ENCODE measurements at places on chromosomes 16 and 17.

DNA sequence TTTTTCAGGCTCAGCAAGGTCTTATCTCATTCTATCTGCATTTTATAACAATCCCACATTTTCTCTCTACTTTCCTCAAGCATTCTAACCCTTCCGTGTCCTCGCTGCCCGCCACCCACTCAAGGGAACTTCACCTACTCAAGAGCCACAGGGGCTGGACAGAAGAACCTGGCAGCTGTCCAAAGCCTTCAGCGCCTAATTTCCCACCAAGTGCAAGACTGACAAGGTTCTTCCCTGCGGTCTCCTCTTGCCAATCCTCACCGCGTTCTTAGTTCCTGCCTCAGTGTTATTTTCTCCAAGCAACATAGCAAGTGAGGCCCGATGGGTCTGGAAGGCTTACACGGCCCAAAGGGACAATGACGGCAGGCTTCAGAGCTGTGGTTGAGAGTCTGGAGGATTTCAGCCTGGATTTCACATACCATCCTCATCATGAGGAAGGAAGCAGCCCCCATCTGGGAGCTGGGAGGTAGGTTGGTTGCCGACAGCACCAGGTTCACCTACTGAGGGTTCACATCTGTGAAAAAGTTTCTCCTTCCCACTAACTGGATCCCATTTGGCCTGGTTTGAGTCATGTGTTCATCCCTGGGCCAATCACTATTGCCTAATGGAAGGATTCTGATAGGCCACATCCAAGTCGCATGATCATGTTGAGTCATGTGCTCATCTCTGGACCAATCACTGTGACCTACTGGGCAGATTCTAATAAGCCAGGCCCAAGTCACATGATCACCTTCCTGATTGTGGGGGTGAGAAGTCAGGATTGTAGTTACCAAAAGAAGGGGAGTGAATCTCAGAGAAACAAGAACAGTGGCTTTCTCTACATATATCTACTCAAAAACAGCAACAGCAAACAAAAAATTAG is 108.2 kb downstream of the N4BP1 start:
- no peak for DNase-seq

DNA sequence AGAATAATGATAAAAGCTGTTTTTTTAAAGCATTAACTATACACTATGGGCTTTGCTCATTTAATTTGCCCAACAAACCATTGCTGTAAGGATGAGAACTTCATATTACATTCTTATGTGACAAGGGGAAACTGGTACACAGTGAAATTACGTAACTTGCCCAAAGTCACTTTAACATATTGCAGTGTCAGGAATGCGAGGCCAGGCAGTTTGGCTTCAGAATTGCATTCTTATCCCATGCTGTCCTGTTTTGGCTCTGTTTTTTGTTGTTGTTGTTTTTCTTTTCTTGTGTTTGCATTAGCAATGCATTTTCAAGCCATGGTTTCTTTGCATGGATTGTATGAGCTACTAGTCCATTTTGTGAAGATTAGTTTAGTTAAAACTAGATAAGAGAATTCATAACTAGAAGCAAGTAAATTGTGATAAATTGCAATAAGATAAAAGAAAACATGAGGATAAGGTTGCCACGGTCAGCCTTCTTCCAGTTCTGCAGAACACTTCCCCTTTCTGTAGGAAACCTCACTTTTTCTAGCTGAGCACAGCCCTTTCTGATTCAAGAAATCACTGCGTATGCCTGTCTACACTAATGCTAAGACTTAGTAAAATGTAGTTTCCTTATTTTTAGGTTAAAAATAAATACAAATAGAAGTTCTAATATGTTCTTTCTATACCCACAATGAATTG is 221.3 kb upstream of the KCNJ16 start:
- DNase-seq: no peak

GRCh38 chr17:64196601-64197000 is 66.5 kb downstream of the TEX2 start:
- no peak for DNase-seq

GRCh38 chr17:8366231-8366630 is 10.3 kb downstream of the KRABD2 start:
- no peak for DNase-seq

- no peak for DNase-seq
Measured at GRCh38 chr17:311119-311782, 41.4 kb downstream of the RPH3AL start.

DNA sequence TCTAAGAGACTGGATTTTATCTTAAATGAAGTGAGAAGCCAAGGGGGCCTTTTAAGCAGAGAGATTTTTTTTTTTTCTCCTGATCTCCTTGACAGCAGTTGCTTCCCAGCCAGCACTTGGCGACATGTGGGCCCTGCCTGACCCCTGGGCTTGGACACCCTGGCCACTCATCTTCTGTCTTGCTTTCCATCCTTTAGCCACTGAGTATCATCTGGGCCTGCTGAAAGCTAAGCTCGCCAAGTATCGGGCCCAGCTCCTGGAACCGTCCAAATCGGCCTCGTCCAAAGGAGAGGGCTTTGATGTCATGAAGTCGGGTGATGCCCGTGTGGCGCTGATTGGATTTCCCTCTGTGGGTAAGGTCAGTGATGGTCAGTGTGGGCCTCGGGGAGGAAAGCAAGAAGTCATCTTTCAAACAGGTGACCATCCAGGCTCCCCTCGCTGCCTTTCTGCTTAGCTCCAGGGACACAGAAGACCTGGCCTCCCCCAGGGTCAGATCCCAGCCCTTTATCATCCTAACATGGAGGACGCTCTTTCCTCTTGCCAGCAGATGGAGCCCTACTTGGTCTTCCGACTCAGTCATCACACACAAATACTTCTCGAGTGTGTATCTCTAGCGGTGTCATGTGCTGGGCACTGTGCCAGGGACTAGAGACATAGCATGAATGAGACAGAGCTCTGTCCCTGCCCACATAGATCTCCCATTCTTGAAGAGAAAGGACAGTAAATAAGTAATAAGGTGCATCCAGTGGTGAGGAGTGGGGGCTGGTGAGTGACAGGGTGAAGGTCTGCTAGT is 6.1 kb downstream of the DRG2 start:
- no peak for DNase-seq

GRCh38 chr17:39926588-39927100 is 757 bp downstream of the ORMDL3 start:
- DNase-seq: peak; percentile 47

GRCh38 chr16:48121276-48121675 is 34.5 kb downstream of the ABCC12 start:
- no peak for DNase-seq

- DNase-seq: no peak
Measured at GRCh38 chr16:57640612-57641011, 12.2 kb downstream of the ADGRG1 start.

- no peak for DNase-seq
Measured at GRCh38 chr17:64627797-64628196, 34.3 kb downstream of the SMURF2 start.

- no peak for DNase-seq
Measured at GRCh38 chr17:21031756-21032396, 10.9 kb downstream of the USP22 start.

DNA sequence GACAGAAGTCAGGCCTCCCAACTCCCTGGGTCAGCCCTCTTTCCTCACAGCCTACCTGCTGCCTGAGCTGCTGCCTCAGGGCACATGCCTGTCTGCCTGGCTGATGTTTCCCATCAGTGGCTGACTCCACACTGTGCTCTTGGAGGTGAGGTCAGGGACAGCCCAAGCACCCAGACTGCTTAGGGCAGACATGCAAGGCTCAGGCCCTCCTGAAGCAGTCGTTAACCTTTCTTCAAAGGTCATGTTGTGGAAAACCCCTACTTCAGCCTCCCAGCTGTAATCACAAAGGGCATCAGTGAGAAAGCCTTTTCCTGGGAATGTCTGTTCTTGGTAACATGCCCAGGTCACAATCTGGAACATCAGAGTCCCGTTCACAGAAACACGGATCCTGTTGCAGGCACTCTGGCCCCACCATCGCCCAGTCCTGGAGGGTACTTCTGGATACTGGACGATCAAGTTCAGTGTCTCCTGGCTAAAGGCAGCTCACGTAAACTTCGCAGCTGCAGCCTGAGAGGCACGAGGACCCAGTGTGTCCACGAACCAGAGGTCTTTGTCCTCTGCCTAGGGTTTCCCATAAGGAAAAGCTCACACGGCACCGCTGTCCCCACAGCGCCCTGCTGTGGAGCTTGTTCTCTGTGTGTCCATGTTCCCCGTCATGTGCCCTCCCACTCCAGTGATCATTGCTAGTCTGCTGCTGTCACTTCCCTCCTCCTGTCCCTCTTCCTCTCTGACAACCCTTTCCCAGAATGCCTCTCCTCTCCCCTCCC is 54.9 kb downstream of the GNAO1 start:
- no peak for DNase-seq

GRCh38 chr17:17253406-17253805 is 16.4 kb upstream of the FLCN start:
- DNase-seq: no peak

GRCh38 chr17:17111401-17112393 is 69.4 kb downstream of the MPRIP start:
- no peak for DNase-seq

DNA sequence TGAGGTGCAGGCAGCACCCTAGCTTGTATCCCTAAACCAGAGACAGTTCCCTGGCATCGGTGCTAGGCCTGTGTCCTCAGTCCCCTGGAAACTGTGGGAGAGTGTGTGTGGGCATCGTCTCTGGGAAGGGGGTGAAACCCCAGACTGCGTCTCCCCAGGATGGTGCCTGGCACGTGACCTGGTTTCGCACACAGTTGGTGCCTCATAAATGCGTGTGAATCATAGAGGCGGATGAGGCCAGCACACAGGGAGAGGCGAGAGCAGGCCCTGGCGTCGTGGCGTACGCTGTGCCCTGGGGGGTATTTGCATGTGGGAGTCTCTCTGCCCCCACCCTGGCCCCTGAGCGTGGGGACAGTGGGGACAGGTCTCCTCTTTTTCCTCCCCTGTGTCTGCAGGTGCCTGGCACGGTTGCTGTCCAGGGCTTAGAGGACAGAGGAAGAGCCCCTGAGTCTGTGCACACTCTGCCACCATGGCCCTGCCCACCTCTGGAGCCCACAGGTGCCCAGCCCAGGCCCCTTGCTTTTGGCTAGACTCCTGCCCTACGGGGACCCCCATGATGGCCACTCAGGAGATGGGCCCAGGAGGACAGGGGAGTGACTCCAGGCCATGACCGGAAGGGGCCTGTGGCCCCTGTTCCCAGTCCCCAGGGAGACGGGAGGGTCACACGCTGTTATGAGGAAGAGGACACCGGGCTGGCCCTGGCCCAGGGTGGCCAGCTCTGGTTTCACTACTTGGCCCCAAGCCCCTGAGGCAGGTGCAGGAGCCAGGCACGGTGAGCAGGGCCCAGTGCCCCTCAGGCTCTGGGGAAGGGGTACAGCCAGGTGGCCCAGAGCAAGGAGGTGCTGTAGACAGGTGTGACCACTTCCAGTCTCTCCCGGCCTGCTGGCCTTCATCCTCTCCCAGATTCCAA is 1.3 kb upstream of the FSCN2 start:
- no peak for DNase-seq

GRCh38 chr16:3215601-3216262 is 19.2 kb downstream of the ZNF200 start:
- DNase-seq: no peak

DNA sequence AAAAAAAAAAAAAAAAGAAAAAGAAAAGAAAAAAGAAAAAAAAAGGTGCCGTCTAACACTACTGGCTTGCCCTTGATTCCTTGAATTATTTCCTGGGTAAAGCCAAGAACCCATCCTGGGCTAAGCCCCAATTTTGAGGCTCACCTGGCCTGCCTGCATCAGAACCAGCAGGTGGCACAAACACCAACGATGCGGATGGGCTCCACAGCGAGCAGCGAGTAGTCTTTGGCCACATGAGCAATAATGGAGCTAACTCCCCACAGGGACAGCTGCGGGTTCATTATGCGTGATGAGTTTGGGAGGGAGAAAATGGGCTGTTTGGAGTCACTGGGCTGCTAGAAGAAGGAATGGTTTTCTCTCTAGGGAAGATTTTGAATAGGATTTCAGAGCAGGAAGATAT is 91.1 kb downstream of the ASIC2 start:
- DNase-seq: no peak

GRCh38 chr17:11986942-11987329 is 10.3 kb downstream of the ZNF18 start:
- no peak for DNase-seq

GRCh38 chr16:68022278-68022727 is 729 bp downstream of the DDX28 start:
- DNase-seq: no peak

DNA sequence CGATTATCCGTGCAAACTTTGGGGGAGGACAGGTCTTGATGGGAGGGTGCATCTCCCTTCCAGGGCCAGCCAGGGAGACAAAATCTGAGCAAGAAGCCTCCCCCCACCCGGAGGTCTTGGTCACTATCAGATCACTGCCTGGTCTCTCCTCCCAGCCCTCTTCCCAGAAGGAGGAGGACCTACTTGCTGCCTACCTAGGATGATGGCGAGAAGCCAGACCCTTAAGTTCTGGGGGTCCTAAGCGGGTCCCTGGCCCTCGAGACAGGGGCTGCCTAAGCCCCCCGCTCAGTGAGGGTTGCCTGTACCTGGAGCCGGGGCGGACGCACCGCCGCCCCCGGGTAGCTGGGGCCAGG is 4.6 kb downstream of the TSPOAP1 start:
- DNase-seq: no peak

- no peak for DNase-seq
Measured at GRCh38 chr17:57016764-57017116, 38.8 kb downstream of the SCPEP1 start.

DNA sequence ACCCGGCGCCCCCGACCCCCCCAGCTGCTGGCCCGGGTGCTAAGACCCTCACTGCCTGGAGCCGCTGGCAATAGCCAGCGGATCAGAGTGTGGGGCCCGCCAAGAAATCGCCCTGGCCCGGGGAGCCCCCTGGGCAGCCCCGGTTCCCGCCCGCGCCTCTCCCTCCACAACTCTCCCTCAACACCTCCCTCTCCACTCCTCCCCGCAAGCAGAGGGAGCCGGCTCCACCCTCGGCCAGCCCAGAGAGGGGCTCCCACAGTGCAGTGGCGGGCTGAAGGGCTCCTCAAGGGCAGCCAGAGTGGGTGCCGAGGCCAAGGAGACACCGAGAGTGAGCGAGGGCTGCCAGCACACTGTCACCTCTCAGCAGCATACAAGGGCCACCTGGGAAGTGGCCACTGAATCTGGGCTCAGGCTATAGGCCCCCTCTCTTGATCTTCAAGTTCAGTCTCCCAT is 385.5 kb downstream of the SEC14L1 start:
- no peak for DNase-seq

GRCh38 chr16:29972500-29972899 is 1.2 kb upstream of the TAOK2 start:
- no peak for DNase-seq

DNA sequence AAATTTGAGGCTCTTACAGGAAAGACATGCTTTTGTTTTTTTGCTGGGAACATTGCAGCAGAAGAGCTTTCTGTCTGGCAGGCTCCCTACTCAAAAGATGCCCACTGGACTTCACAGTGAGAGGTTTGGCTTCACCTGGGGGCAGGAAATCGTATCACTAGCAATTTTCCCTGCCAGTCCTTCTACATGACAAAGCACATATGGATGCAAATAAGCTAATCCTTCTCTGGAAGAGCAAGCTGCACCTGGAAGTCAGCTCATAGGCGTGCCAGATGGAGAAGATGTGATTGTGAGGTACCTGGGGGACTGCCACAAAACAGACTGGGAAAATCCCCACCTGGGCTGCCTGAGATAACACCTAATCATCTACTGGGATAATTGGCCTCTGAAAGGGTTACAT is 195.0 kb upstream of the CPHXL start:
- DNase-seq: no peak

- no peak for DNase-seq
Measured at GRCh38 chr16:48503779-48504178, 106.2 kb downstream of the N4BP1 start.
